ENCODE measurements at places on chromosomes 2 and 18.
A peak's percentile ranks its signal among the peaks of the same experiment; 100 is the strongest.

- no peak for DNase-seq
Measured at GRCh38 chr2:5777131-5777535, 84.9 kb downstream of the SOX11 start.

GRCh38 chr18:286515-287310 is 18.9 kb upstream of the THOC1 start:
- no peak for DNase-seq

GRCh38 chr2:234603619-234604018 is 106.7 kb upstream of the ARL4C start:
- DNase-seq = no peak

DNA sequence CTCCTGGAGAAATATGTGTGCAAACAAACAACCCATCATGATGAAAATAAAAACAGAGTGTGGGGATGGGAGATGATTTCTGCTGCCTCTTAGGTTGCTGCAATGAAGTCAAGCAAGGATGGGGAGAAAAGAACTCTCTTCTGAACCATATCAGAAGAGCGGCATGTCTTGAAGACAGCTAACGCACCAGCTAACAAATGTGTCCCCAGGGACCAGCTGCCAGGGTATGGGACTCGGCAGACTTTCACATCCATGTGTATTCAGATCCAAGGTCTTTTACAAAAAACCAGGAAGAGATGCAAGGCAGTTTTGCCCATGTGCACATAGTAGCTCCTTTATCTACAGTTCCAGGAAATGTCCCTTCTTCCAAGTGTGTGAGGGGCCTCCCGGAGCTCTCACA is 125.4 kb downstream of the CLIP4 start:
- no peak for DNase-seq

- no peak for DNase-seq
Measured at GRCh38 chr2:122135021-122135937, 379.8 kb downstream of the TSN start.

GRCh38 chr18:48698707-48699106 is 159.9 kb downstream of the CTIF start:
- no peak for DNase-seq

GRCh38 chr18:14189858-14190257 is 57.6 kb upstream of the ZNF519 start:
- no peak for DNase-seq

- DNase-seq = no peak
Measured at GRCh38 chr18:78006774-78007260, 757.2 kb downstream of the GALR1 start.

DNA sequence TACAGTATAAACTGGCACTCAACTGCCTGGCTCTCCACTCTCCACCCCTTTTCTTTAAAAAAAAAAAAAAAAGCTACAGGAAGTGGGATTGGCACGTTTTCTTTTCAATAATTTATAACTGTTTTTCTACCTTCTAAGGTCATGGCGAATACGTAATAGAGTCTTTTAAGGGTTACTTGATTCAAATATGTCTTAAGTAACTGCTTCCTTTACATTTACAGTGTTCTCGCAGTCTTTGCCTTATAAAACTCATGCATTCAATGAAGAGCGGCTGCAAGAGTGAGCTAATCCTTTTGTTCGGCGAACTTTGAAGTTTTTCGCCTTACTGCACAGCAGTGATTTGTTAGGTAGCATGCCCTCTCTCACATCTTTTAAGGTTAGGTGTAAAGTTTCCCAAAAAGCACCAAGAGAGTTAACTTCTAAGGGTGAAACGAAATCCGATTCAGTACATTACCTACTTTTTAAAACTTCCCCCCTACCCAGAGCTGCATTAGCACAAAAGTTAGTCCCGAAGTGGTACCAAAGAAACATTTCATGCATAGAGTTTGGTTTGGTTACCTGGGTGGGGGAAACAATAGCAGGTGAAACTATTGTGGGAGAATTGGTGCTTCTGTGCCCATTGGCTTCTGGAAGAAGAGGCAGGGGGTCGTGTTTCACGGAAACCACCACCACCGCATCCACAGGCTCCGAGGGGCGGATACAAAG is 2.0 kb downstream of the KCTD1 start:
- no peak for DNase-seq

DNA sequence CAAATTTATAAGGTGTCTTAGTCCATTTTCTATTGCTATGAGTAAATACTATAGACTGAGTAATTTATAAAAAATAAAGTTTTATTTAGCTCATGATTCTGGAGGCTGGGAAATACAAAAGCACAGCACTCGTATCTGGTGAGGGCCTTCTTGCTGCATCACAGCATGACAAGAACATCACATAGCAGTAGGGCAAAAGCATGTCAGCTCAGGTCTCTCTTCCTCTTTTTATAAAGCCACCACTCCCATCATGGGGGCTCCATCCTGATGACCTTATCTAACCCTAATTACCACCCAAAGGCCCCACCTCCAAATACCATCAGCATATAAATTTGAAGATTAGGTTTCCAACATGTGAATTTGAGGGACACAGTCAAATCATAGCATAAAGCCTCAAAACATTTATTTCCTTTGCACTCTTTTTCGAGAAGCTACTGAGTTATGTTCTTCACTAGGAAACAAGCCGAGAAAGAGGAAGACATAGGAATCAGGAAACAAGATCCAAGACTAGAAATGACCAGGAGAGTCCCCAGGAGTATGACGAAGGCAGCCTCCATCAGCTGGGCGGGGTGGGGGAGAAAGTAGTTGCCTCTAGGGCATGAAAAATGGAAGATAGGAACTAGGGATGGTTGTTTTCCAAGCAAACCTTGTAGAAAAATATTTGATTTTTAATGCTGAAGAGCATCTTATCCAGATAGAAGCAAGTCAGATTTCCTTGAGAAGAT is 24.1 kb upstream of the NABP1 start:
- no peak for DNase-seq

GRCh38 chr2:232838406-232838874 is 31.6 kb upstream of the SNORC start:
- DNase-seq = peak; percentile 48

- DNase-seq = no peak
Measured at GRCh38 chr2:188631037-188631809, 339.5 kb downstream of the GULP1 start.

GRCh38 chr2:217370391-217370790 is 510.5 kb upstream of the TNP1 start:
- DNase-seq = no peak

DNA sequence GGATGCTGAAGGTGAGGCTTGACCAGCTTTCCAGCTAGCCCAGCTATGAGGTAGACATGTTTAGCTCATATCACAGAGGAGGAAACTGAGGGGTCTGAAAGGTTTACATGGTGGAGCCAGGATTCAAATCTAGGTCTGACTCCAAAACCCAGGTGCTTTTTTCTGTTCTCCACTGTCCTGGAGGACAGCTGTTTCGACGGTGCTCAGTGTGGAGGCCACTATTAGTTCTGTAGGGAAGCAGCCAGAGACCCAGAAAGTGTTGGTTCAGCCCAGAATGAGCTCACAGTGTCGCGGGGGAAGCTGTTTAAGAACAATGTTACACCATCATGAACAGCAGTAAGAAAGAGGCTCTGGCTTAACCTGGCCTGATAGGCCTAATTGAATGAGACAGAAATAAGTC is 11.1 kb downstream of the PROC start:
- no peak for DNase-seq

Measured in activated CD4-positive, CD25-positive, alpha-beta regulatory T cell treated with anti-CD3 and anti-CD28 coated beads, Interleukin-2, amount 50 U/mL, for 72 hours (primary cell).